ENCODE measurements at places on chromosomes 7 and 10.

DNA sequence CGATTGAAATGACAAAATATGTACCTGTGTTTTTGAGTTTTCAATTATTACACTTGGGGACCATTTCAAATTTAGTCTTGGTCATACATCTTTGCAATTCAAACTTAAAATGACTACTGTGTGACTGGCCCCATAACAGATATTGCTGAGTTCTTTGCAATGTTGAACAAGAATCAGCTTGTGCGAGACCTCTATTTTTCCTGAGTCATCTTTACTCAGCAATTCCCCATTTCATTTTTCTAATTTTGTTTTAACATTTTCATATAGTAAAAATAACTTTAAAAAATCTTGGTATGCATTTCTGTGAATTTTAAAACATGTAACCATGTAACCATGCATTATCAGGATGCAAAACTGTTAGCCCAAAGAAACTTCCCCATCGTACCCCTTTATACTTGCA lies 678.1 kb downstream of the ANKRD7 start:
- no peak for DNase-seq

DNA sequence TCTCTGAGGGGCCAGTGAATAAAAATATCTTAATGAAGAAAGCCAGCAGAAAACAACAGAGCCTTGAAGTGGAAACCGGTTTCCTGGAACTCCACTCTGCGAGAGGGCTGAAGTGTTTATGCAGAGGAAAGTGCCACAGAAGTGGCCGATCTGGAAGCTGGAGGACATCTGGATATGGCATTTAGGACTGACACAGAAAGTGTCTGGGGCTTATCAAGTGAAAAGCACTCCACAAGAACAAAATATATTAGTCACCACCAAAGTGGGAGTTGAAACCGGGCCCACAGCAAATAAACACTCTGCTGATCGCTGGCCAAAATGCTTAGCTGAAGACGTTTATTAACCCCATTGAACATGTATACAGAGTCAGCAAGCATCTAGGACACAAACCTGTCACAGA lies 7.8 kb downstream of the NOD1 start:
- no peak for DNase-seq

DNA sequence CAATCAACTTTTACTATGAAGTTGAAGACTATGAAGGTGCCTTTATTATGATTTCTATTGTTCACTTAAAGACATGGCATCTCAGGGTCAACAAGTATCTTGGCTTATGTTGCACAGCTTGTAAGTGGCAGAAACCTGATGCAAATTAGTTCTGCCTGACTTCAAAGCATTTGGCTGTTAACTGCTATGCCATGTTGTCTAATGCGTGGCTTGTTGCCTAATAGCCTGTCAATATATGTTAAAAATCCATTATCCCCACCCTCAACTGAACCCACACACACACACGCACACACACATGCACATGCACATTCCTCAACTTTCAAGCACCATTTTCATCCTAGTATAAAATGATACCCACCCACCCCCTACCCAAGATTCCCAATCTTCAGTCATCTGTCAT lies 217.1 kb downstream of the NRG3 start:
- no peak for DNase-seq

DNA sequence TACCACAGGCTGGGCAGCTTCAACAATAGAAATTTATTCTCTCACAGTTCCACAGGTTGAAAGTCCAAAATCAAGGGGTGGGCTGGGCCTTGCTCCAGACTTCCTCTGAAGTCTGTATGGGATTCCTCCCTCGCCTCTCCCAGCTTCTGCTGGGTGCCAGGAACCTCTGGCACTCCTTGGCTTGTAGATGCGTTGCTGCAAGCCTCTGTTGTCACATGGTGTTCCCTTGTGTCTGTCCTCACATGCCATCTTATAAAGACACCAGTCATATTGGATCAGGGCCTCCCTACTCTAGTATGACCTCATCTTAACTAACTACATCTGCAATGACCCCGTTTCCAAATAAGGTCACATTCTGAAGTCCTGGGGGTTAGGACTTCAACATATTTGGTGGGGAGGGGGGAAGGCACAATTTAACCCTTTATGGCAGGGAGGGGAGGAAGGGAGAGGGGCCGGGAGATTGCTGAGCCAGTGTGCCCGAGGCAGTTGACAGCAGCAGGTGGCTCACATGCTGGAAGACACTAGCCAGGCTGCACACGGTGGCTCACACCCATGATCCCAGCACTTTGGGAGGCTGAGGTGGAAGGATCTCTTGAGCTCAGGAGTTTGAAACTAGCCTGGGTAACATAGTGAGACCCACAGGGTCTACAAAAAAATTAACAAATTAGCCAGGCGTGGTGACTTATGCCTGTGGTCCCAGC lies 18.8 kb downstream of the ZNF282 start:
- no peak for DNase-seq

DNA sequence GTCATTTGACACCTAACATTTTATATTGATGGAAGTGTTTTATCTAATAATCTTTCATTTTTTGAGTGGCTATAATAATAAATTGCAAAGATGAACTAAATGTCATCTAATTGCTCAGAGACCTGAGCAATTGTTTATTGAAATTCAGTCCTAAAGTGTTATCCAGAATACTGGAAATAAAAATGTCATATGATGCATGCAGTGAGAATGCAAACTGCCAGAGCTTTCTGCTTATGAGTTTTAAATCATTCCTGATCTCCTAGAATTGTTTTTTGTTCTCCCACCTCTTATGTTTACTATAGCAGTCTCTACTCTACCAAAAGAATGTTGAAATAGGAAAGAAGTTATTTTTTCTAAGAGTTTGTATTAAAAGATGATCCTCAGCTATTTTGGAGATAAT lies 116.7 kb downstream of the FOXP2 start:
- no peak for DNase-seq

DNA sequence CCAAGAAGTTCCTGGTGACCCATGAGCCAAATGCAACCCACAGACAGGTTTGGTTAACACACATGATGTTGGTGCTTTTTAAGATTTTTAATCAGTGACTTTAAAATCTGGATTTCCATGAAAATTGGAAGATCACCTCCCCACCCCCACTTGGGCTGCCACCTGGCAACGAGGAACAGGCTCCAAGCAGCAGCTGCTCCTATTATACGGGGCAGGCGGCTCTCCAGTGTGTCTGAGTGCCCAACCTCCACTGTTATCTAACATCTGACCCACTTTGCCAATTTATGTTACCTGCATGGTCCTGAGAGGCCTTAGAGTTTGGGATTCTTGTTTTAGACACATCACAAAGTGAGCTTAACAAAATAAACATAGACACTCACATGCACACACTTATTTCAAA lies 56.4 kb downstream of the SGMS1 start:
- DNase-seq, result no peak

GRCh38 chr7:1925973-1926907 lies 256.2 kb downstream of the ELFN1 start:
- DNase-seq, result no peak

DNA sequence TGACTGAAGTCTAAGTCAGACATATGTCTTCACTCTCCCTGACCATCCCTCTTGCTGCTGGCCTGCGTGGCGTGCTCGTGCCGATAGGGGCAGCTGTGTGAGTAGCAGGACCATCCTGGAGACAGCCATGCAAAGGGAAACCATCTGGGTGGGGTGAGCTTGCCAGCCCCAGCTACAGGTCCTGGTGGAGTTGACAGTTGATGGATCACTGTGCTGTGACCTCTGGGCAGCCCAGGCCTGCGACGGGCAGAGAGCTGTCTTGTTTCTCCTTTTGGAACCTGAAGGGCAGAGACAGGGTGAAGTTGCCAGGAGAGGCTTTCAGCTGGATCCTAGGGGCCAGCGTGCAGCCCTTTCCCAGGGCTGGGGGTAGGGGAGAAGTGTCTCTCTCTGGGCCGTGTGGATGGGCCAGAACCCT lies 44.7 kb downstream of the GRK5 start:
- DNase-seq, result no peak

DNA sequence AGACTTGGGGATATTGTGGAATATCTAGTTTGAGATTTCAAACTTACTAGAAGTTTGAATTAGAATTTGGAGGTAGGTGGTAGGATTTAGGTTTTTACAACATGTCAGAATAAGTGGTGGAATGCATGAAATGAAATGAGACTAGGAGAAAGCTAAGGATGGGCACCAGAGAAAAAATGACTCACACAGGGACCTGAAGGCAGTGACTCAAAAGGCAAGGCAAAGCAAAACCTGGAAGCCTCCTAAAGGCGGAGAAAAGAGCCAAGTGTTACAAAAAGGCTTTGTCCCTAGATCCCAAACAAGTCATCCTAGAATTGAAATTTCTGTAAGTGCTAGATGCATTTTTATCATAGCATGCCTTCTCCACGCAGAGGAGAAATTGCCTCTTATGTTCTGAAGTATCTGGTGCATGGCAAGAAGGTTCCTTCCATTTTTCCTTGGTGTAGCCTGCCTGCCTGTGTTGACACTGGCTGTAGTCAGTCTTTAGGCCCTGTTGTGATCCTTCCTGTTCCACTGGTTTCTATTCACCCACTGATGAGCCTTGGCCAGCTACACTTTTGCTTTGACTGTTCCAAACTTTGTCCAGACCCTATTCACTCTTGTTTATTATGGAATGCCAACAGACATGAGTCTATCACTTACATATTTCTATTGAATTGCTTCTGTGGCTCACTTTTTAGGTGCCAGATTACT lies 109.3 kb downstream of the ETV1 start:
- no peak for DNase-seq

- no peak for DNase-seq
Observed at GRCh38 chr10:5365928-5366327, 1.2 kb downstream of the UCN3 start.

- DNase-seq, result no peak
Observed at GRCh38 chr7:72118366-72118765, 293.8 kb downstream of the CALN1 start.

DNA sequence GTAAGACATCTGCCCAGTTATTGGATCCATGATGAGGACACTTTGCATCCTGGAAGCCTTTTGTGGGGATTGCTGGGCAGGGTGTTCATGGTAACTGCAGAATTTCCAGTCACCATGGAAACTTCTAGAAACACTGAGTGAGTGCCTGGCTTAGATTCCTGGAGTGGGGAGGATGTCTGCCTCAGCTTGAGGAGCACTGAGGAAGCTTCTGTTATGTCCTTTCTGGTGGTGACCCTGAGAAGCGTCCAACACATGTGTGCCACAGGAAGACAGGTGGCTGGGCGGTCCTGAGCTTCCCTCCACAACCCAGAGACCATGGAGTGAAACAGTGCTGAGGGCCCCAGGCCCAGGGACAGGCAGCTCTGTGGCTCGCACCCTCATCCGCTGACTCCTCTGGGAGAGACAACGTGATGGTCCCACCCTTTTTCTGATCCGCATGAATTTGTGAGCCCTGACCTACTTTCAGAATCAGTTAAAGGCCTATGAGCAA lies 191.8 kb upstream of the CXCL12 start:
- no peak for DNase-seq
